Activated naive CD4-positive, alpha-beta T cell (primary cell): ENCODE measurements at places on chromosomes 5 and 9.

- DNase-seq: no peak
Measured at GRCh38 chr5:150065346-150065745, 21.0 kb downstream of the CSF1R start.

DNA sequence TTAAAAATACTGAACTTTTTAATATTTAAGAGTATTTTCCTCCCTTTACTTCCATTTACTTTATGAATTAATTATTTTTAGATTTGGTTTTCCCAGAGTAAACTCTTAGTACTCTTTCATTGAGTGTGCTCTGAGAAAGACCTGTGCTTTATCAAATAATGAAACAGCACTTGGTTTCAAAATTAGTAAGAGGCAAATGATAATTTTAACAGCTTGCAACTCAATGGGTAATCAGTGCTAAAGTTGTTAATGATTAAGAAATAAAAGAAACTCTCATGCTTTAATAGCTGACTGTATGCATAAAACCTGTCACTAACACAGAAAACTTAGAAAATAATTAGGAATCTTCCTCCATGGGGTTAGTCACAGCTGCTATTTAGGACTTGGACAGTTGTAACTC, 244.4 kb downstream of the RFX3 start:
- no peak for DNase-seq

GRCh38 chr9:76502746-76503145, 43.8 kb downstream of the GCNT1 start:
- DNase-seq: no peak

DNA sequence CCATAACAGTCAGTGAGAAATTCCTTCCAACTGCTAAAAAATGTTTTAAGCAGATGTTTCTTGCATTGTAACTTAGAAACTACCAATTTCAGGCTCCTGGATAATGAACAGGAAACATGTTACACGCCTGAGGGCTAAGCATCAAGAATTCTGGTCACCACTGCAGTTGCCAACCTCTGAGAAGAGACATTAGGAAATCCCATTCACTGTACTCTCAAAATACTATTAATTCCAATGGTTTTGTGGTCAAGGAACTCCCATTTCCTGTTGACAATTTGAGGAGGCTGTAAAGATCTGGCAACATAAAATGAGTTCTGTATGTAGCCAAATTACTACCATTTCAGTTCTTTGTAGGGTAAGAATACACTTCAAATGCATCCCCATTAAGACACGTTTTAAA, 456.0 kb upstream of the MEF2C start:
- no peak for DNase-seq

GRCh38 chr5:95563367-95563766, 8.5 kb downstream of the ARSK start:
- DNase-seq: no peak

- no peak for DNase-seq
Measured at GRCh38 chr5:146731909-146732659, 146.5 kb downstream of the PPP2R2B start.

GRCh38 chr5:14235872-14236271, 92.7 kb downstream of the TRIO start:
- no peak for DNase-seq
